ENCODE measurements at places on chromosomes 1 and 21.
A peak's percentile ranks its signal among the peaks of the same experiment; 100 is the strongest.

GRCh38 chr1:63877021-63877767, 103.4 kb downstream of the ROR1 start:
- DNase-seq: no peak

- DNase-seq: peak; percentile 23
Measured at GRCh38 chr1:56189946-56190805, 389.2 kb downstream of the PLPP3 start.

DNA sequence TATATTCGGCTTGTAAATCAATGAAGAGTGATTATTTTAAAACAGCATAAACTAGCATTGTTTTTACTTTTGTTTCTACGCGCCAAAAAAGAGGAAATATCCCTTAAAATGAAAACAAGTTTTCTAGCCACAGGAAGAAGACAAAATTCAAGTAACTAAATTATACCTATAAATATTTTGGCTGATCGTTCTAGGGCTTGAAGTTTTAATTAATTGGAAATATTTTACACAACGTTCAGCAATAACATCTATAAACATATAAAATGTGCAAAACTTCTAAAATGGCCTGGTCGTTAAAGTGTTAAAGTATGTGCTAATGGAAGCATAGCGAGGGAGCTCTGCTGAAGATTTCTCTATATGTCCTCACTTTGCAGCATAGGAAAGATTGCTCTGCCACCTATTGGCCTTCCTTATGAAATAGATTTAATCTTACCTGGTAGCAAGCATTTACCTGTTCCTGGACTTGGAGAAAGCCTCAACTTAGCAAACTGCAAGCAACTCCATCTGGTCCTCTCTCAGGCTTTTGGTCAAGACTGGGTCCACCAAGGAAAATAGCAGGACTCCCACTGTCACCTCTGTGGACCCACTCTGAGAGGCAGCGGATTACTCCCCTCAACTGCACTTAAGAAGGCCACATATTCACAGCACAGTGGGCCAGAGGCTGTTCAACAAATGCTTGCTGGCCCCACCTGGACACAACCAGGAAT, 351.3 kb upstream of the RUNX1 start:
- DNase-seq: peak; percentile 67

DNA sequence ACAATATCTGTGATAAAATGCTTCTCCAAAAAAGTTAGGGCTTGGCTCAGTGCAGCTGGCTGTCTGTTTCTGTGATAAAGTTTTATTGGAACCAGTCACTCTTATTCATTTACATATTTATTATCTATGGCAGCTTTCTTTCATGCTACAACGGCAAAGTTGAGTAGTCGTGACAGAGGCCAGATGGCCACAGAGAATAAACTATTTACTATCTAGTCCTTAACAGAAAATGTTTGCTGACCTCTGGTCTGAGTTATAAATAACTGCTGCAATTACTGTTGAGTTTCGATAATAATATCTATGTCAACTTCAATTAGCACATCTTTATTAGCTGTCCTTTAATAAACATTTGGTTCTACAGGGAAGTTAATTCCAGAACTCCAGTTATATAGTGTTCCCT, 180.2 kb upstream of the RUNX1 start:
- no peak for DNase-seq

DNA sequence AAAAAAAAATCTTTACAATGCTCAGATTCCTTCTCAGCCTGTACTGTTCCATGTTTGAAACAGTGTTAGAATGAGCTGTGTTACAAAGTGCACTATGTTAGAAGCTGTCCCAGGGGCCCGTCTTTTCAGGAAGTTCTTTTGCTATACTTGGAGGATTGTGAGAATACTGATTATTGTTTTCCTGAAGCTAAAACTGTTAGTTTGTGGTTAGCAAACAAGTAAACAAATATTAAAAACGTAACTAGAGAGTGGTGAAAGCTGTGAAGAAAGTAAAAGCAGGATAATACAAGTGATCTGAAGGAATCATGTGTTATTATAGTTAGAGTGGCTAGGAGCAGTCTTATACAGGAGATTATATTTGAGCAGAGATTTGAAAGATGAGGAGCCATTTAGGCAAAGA, 35.6 kb downstream of the CAMSAP2 start:
- no peak for DNase-seq

- DNase-seq: no peak
Measured at GRCh38 chr1:90948301-90948700, 73.5 kb downstream of the ZNF644 start.

- no peak for DNase-seq
Measured at GRCh38 chr1:206067486-206068227, 14.7 kb downstream of the RHEX start.

- peak; percentile 83 for DNase-seq
Measured at GRCh38 chr1:2073382-2074230, 23.4 kb downstream of the PRKCZ start.

DNA sequence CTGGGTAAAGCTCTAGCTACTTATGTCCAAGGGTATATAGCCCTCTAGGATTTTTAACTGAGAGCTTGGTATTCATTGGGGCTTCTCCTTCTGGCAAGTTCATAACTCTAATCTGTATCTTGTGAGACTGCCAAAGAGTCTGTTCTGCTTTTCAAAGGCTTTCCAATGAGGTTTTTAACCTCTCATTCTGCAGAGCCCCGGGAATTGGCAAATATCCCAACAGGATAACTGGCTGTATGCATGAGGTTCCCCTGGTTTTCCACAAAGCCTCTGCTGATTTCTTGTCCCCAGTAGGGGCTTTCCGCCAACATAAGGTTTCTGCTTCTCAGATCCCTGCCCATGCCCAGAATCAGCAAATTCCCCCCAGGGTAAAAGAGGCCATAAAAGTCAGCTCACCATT, 40.9 kb downstream of the RPL5 start:
- DNase-seq: no peak

DNA sequence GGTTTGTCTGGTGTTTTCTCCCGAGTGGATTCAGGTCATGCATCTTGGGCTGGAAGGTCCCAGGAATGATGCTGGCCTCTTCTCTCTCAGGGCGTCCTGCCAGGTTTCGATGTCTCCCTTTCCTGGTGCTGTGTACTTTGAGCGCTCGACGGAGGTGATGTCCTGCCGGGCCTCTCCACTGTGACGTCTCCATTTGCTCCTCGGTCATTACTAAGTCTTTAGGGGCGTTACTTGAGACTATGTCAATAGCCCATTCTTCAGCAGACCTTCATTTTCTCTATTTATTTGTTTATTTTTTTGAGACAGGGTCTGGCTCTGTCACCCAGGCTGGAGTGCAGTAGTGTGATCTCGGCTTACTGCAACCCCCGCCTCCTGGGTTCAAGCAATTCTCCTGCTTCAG, 37.2 kb upstream of the TNFRSF1B start:
- no peak for DNase-seq

DNA sequence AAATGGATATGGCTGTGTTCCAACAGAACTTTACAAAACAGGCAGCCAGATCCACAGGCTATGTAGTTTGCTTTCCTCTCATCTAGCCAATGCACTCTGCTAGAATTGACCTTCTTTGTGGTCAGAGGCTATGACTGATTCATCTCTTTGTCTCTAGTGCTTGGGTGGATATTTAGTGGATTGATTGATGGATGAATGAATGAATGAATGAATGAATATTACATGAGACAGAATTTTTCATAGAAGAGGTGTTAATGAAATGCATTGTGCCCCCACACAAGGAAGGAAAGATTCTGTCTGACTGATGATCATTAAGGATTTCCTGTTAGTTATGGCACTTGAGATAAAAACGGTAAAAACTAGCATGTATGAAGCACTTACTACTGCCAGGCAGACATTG, 50.5 kb upstream of the ZYG11A start:
- no peak for DNase-seq

DNA sequence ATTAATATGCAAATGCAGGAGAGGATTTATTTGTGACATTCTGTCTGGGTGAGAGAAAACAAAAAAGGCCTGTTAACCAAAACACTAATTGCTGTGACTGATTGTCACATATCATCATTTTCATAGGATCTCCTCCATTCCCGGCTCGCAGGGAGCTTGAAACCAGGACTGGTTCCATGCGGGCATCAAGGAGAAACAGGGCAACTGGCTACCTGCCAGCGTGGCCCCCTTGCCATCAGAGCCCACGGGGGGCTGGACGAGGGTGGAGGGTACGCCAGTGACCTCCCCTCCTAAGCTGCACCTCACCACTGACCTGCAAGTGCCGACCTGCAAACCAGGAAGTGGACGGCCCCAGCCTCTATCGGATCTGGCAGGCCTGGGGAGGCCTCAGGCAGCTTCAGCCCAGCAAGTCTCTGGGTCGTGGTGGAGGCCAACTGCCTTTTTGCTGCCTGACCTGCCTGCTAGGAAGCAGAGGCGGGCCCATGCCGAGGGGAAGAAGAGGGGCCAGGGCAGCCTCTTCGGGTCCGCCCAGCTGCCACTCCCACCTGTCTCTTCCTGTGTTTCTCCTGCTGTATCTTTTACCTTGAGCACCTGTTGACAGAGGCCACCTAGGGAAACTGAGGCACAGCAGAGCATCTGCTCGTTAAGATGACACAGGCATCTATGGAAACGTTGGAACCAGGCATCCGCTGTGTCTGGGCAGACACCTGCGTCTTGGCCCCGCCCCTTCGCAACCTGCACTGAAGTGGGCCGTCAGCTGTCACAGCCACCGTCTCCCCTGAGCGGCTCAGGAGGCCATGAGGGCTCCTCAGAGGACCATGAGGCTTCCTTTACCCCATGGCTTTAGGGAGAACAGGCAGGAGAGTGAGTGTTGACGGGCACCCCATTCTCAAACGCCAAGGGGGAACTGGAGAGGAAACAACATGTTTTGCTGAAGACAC, 74.8 kb downstream of the CASZ1 start:
- no peak for DNase-seq

DNA sequence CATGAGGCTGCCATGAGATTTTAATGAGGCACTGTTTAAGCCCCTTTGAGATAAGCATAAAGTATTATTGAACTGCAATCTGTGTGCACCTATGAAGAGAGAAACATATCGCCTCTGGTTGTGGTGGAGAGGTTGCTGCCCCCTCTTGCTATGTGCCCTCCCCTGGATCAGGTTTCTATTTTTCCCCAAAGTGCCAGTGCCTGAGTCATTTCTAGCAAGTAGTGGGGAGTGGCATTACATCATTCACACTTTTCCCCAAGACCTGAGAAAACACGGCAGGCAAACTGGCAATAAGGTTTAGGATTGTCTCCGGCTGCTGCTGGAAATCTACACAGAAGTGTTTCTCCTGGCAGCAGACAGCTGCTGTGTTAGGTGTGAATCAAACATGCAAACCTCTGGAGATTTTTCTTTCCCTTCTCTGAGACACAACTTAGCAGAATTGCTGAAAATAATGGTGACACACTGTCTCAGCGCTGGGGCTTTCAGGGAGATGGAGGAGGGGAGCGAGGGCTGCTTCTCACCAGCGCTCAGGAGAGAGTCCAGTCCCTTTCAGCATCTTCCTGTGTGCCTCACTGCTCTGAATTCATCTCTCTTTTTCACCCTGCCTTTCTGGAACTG, 13.7 kb upstream of the RGS16 start:
- DNase-seq: peak; percentile 86

DNA sequence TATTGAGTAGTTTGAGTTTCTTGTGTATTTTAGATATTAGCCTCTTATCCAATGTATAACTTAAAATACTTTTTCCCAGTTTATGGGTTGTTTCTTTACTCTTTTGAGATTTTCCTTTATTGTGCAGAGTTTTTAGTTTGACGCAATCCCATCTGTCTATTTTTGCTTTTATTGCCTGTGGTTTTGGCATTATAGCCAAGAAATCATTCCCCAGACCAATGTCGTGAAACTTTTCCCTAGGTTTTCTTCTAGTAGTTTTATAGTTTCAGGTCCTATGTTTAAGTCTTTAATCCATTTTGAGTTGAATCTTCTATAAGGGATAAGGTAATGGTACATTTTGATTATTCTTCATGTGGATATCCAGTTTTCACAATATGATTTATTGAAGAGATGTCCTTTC, 87.6 kb downstream of the LEPR start:
- no peak for DNase-seq

DNA sequence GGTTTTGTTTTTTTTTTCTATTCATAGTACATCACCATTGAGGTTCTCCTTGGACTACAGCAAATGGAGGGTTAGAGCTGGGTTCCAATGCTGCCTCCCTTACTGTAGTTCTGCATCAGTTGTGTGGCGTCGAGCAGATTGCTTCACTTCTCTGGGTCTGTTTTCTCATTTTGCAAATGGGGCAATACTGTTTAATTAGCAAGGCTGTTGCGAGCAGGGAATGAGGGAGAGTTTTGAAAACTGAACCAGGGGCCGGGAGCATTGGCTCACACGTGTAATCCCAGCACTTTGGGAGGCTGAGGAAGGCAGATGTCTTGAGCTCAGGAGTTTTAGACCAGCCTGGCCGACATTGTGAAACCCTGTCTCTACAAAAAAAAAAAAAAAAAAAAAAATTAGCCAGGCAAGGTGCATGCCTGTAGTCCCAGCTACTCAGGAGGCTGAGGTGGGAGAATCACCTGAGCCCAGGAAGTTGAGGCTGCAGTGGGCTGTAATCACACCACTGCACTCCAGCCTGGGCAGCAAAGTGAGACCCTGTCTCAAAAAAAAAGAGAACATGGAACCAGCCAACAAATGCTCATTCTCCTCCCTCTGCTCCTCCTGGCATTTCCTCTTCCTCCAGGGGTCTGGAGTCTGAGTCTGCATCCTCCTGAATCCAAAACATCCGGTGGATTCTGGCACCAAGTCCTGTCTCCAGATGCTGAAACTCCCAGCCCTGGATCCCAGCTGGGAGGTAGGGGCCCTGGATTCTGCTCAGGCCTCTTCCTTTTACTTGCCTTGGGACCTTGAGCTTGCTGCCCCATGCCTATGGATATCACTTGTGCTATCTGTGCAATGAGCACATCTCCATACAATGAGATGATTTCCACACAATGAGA, 3.7 kb upstream of the PLOD1 start:
- peak; percentile 71 for DNase-seq

DNA sequence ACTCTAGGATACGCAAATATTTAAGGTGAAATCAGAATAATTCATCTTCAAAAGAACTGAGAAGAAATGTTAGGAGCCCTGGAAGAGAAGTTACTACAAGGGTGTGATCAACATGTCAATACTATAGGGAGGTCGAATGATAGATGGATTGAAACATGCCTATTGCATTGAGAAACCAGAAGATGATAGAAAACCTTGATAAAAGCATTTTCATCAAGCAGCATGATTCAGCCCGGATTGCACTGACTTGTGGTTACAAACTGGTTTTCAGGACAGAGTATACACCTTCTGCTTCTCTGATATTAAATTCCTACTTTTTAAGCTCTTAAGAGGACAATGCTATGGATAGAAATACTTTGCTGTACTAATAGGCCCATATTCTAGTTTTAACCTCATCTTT, 164.2 kb downstream of the FMN2 start:
- DNase-seq: no peak

DNA sequence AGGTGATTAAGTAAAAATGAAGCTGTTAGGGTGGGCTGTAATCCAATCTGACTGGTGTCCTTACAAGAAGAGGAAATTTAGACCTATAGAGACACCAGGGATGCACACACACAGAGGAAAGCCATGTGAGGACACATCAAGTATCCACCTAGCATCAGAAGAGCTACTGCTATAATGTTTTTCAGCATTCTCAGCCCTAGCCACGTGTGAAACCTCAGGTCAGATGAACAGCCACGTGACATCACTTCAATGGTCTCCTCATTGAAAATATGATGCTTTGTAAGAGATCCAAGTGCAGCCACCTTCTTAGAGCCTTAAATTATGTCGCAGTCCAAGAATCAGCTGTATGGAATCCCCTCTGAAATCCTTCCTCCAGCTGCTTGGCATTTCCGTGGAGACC, 65.1 kb downstream of the C1orf87 start:
- DNase-seq: no peak

- peak; percentile 13 for DNase-seq
Measured at GRCh38 chr1:1084372-1085170, 10.5 kb upstream of the RNF223 start.

Measured in Daoy (cell line).